ENCODE measurements at places on chromosomes 5 and 9.

DNA sequence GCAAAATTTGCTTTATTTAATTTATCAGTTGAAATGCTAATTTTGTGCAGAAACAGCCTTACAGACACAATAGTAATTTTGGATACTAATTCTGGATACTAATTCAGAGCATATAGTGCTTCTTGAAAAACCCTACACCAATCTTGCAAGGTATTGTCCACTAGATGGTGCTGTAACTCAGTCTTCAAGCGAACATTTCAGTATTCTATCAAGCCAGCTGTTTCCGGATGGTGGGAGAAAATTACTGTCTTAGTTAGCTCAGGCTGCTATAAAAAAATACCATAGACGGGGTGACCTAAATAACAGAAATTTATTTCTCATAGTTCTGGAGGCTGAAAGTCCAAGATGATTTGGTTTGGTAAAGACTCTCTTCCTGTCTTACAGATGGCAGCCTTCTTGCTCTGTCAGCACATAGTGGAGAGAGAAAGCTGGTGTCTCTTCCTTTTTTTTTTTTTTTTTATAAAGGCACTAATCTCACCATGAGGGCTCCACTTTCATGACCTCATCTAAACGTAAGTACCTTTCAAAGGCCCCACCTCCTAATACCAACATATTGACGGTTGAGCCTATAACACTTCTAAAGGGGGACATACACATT lies 1306.5 kb upstream of the CDH9 start:
- DNase-seq, result peak; percentile 56

GRCh38 chr5:132639706-132640130 lies 18.3 kb upstream of the IL13 start:
- no peak for DNase-seq

DNA sequence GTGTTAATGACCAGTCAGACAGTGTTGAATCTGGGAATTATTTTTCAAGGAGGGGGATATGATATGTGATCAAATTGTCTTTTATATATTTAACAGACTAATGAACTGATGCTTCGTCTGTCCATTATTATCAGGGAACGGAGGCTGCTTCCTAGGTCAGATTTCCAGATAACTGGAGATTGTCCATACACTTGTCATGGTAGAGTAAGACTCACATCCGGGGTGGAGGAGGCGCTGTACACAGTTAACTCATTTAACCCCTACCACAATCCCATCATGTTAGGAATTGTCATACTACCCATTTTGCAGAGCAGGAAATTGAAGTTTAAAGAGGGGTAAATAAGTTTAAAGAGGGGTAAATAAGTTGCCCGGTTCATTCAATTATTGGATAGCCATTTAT lies 55.9 kb downstream of the ARHGAP26 start:
- DNase-seq, result no peak

- no peak for DNase-seq
Observed at GRCh38 chr5:150057996-150058395, 28.4 kb downstream of the CSF1R start.

DNA sequence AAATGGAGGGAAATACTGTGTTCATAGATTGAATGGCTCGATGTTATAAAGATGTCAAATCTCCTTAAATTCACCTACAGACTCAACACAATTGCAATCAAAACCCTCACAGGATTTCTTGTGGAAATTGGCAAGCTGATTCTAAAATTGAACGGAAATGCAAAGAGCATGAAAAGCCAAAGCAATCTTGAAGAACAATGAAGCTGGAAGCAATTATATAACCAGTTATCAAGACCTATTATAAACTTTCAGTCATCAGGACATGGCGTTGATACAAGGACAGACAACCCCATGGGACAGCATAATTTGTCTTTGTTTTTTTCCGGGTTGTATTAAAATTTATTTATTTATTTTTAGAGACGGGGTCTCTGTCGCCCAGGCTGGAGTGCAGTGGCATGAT lies 53.5 kb upstream of the OTULINL start:
- DNase-seq, result no peak

DNA sequence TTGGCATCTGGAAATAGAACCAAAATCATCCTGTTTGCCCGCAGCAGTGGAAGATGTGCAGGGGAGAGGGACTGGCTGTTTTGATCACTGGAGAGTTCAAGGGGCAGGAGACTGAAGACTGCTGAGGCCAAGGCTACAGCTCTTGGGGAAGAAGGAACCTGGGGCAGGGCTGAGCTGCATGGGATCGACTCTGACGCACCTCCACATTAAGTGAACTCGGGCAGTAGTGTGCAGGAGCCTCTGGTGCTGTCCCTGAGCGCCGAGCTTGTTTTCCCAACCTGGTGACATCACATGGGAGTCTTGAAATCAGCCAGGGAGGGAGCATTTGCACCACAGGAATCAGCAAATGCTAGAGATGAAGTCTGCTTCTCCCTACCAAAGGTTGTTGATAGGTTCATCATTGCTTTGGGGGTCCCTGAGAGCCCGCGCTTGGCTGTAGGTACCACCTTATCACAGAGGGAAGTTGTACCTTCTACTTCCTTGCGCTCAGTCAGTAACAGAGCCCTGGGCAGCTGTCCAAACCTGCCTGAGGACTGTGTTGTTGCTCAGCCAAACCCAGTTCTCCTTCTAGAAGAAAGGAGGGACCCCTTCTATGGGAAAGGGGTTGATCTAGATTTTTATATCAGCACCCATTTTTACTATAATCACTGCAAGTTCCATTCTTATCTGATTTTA lies 52.3 kb upstream of the CTSL start:
- no peak for DNase-seq

GRCh38 chr9:73073337-73074175 lies 78.1 kb upstream of the ANXA1 start:
- peak; percentile 32 for DNase-seq

GRCh38 chr5:123066016-123066415 lies 23.0 kb upstream of the PRDM6 start:
- no peak for DNase-seq

DNA sequence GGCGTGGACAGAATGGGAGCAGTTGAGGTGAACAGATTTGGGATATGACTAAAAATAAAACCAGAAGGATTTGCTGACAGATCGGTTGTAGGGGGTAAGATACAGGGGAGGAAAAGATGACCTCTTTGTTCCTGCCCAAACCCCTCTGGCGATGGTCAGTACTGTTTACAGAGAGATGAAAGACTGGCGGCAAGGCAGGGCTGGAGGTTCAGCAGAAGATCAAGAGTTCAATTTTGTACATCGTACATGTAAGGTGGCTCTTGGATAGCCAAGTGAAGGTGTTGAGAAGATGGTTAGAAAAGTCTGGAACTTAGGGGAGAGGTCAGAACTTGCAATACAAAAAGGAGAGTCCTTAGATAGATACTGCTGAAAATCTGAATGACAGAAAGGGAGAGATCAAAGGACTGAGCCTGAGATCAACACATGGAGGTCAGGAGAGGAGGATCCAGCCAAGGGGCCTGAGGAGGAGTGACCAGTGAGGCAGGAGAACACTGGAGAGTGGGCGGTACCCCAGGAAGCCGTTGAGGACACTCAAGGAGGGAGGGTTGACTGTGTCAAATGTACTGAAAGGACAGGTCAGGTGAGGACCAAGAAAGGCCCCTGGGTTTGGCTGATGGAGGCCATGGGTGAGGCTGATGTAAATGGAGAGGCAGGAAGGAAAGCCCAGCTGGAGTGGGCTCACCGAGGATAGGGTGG lies 7.1 kb downstream of the IL4 start:
- DNase-seq, result no peak

DNA sequence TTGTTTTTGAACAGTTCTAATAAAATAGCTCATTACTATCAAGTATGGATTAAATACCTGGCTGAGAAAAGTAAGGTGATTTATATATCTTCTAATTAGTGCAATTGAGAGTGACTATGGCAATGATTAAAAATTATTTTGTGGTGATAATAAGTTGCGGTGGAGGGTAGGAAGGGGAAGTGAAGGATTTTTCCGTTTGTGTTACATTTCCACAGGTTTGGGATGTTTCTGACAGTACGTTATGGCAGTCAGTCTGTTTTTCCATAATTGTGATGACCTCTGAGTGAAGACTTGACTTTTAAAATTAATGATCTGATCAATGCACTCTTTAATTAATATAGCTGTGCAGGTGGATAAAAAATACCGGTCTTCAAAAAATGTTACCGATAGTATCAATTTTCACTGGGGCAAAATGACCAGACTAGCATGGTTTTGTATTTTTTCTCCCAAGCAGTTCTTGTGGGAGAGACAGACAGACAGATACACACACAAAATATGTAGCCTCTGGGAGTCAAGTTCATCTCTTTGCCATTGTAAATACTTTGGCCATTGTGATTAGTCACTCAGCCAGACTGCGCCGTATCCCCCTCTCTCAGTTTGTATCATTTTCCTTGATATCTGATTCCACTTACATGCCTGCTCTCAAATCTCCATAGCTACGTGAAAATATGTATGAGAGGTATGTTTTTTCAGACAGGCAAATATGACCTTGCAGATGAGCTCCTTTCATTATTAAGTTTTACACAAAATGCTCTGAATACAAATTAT lies 60.2 kb downstream of the ARHGAP26 start:
- DNase-seq, result peak; percentile 94

Data from brain microvascular endothelial cell (primary cell).